ENCODE measurements at places on chromosomes 2 and 18.

GRCh38 chr2:221097568-221097915 is 474.6 kb downstream of the EPHA4 start:
- no peaks in the 10 kb centered on the region for H3K4me1 ChIP-seq
- H3K36me3 ChIP-seq, result no peaks in the 10 kb centered on the region
- DNase-seq, result no peak
- H3K4me3 ChIP-seq, result no peak overlapping the region
- no peak overlapping the region for H3K27ac ChIP-seq

DNA sequence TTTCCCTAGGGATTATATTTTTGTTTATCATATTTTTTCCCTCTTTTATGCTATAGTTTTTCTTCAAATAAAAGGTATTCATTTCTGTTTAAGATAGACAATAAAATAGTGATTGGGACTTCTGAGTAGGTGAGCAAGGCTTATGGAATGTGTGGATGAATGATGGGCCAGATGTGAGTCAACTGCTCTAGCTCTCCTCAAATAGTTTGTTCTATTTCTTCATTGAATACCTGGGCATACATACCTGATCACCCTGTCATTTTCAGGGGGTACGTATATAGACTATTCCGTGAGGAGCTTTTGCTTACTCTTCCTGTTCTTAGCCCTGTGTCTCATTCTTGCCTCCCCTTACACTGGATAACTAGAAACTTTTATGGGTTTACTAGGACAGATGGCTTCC is 41.9 kb downstream of the BABAM2 start:
- H3K27ac ChIP-seq, result peak overlapping the region; percentile 70
- H3K4me3 ChIP-seq, result no peak overlapping the region
- H3K36me3 ChIP-seq, result peaks cover 14% of the 10 kb centered on the region
- H3K27me3 ChIP-seq, result no peaks in the 10 kb centered on the region

DNA sequence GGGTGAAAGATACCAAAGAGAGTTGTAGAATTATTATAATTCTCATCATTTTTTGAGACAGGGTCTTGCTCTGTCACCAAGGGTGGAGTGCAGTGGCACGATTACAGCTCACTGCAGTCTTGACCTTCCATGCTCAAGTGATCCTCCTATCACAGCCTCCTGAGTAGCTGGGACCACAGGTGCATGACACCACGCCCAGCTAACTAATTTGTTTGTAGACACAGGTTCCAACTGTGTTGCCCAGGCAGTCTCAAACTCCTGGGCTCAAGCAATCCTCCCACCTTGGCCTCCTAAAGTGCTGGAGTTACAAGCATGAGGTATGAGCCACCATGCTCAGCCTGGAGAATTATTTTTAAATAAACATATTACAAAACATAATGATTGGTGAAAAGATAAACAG is 92.8 kb upstream of the MSH6 start:
- H3K4me3 ChIP-seq, result no peak overlapping the region
- H3K4me1 ChIP-seq, result no peaks in the 10 kb centered on the region
- no peaks in the 10 kb centered on the region for H3K27me3 ChIP-seq
- H3K36me3 ChIP-seq, result no peaks in the 10 kb centered on the region

- no peaks in the 10 kb centered on the region for H3K4me1 ChIP-seq
- H3K36me3 ChIP-seq, result no peaks in the 10 kb centered on the region
- peaks cover 13% of the 10 kb centered on the region for H3K27me3 ChIP-seq
- H3K4me3 ChIP-seq, result no peak overlapping the region
These were observed 383.1 kb upstream of the ID2 start for GRCh38 chr2:8298783-8299182.

Measured in PC-9 (cell line).